ENCODE measurements at places on chromosomes 1 and 21.

DNA sequence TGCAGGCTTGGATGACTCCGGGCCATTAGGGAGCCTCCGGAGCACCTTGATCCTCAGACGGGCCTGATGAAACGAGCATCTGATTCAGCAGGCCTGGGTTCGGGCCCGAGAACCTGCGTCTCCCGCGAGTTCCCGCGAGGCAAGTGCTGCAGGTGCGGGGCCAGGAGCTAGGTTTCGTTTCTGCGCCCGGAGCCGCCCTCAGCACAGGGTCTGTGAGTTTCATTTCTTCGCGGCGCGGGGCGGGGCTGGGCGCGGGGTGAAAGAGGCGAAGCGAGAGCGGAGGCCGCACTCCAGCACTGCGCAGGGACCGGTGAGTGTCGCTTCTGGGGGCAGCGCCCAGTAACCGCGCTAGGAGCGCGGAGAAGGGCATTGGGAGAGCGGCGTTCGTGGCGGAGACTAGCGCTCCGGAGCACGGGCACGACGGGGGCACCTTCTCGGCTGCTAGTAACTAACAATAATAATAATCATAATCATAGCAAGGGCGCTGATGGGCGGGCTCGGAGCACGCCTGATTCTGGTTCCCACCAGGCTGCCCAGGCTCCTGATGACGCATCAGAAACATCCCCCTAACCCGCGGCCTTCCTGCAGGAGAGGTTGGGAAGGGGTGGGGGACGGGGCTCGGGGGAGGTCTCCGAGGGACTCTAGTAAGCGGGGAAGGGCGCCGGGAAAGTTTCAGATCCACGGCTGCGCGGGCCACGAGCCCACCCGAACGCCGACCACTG, at the start of gene MX1:
TSS of gene MX1 (plus strand) at position 286 of the 722 bp plus-strand sequence. CDS start 5,832 bp downstream, outside the sequence.
- DNase-seq, result peak; percentile 60

GRCh38 chr1:91742848-91743292, 143.1 kb downstream of the TGFBR3 start:
- DNase-seq, result peak; percentile 61

DNA sequence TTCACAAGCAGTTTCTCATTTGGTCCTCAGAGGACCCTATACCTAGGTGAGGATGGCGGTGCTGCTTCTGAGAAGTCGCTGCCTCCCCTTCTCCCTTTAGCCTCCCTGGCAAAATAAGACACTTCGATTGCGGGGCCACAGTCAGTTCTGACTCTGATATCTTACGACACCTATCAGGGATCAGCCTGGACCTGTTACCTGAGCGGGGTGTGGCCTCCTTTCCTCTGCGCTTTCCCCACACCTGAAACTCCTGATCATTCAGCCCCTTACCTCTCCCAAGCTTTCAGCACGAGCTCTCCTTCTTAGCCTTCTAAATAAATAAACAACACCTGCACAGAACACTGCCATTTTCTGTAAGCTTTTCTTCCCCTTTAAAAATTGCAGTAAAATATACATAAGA, 24.6 kb upstream of the GPR137B start:
- no peak for DNase-seq

- DNase-seq, result no peak
These were observed 19.8 kb upstream of the THRAP3 start for GRCh38 chr1:36204347-36204909.

- no peak for DNase-seq
These were observed 897 bp downstream of the CYYR1 start for GRCh38 chr21:26572076-26572701.

- DNase-seq, result no peak
These were observed 131.6 kb upstream of the POU3F1 start for GRCh38 chr1:38178216-38178615.

GRCh38 chr1:38858833-38859560, 575 bp downstream of the RRAGC start:
- DNase-seq, result peak; percentile 54

DNA sequence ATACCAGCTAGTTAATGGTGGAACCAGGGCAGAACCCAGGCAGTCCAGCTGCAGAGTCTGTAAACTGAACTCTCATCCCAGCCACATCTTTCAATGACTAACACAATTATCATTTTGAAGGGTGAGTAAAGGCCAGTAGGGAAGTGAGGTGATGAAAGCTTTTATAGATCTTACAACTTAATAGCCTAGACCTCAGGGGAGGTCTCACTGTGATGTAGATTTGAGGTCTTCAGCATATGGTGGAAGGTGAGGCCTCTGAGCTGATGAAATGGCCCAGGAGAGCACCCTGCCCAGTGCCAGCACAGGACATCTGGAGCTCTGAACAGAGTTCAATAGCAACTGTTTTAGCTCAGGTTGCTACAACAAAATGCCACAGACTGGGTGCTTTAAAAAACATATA, 44.8 kb upstream of the POU2F1 start:
- no peak for DNase-seq

- no peak for DNase-seq
These were observed 28.0 kb downstream of the LYPLAL1 start for GRCh38 chr1:219201656-219202055.

GRCh38 chr1:219422811-219423598, 189.9 kb downstream of the ZC3H11B start:
- DNase-seq, result no peak

DNA sequence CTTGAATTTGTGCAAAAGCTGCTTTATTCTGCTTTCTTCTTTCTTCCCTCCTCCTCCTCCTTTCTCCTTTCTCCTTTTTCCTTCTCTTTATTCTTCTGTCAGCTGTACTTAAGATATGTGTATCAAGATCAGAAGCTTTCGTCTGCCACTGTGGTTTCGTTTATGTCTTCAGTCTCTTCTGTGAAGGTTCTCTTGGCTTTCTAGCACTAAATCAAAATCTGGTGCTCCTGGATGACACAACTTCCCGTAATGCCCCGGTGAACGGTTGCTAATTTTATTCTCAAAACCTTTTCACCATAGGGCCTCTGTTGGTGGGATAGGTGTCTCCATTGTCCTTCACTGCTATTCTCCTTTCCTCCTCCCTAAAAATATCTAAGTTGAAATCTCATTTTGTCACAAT, 5.0 kb downstream of the ATF6 start:
- no peak for DNase-seq

All from right forelimb (tissue), 1 donor.